ENCODE measurements at places on chromosomes 16 and 17.

DNA sequence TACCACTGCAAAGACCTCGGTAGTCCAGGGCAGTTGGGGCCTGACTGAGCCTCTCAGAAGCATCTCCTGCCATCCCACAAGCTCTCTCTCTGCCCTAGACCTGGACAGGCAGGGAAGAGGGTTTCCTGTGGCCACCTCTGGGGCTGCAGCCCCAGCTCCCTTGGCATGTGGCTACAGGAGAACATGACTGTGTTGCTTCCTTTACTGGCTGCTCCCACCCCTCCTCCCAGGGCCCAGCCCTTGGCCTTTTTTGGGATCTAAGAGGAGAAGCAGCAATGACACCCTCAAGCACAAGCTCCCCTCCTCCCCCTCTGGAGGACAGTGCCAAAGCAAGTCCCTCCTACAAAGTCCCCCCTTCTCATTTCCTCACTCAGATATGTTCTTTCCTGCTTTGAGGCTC is 5.6 kb downstream of the MRPL27 start:
- DNase-seq: no peak

DNA sequence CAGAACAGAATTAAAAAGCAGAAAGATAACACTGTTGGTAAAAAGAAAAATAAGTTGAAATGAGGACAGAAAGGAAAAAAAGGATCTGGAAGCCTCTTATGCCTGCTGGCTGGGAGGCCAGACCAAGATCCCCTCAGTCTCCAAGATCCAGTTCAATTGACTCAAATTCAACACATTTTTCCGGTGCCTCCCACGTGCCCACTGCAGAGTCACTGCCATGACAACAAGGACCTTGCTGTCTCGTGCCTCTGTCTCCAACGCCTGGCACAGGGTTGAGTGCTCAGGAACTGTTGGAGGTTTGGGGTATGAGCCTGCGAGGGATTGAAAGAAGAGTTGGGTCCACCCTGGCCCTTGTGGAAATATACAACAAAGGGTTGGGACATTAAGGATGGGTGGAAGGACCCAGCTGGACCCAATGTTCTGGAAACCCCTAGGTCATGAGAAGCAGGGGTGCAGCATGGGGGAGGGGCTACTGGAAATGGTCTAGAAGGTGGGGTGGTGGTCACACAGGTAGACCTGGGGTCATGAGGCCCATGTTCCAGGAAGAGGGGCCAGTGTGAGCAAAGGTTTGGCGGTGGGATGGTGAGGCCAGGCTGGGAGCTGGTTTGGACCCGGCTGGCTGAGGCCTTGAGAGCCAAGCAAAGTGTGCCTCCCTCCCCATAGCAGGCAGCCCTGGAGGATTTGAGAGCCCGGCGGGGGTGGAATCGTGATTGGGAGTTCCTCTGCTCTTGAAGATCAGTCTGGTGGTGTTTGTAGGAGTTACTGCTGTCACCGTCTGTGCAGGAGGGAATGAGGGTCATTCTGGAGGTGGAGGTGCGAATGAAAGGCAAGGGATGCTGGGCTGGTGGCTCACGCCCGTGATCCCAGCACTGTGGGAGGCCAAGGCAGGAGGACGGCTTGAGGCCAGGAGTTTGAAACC is 1.3 kb downstream of the IL34 start:
- no peak for DNase-seq

GRCh38 chr16:57976331-57976796 is 5.4 kb upstream of the CNGB1 start:
- DNase-seq: no peak

DNA sequence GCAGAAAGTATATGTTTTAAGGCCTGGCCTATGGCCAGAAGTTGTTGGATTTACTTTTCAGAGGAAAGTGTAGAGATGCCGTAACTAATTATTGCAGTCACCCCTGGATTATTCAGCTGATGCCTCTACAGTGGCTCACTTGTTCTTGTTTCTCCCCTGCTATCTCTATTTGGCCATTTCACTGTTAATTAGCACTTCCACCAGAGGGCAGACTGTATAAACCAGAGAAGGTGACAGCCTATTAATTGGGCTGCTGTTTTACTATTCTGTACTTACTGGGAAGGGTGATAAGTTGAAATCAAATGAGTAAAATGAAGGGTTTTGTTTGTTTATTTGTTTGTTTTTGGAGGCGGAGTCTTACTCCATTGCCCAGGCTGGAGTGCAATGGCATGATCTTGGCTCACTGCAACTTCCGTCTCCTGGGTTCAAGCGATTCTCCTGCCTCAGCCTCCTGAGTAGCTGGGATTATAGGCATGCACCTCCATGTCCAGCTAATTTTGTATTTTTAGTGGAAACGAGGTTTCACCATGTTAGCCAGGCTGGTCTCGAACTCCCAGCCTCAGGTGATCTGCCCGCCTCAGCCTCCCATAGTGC is 66.0 kb downstream of the CDK12 start:
- DNase-seq: peak; percentile 30

DNA sequence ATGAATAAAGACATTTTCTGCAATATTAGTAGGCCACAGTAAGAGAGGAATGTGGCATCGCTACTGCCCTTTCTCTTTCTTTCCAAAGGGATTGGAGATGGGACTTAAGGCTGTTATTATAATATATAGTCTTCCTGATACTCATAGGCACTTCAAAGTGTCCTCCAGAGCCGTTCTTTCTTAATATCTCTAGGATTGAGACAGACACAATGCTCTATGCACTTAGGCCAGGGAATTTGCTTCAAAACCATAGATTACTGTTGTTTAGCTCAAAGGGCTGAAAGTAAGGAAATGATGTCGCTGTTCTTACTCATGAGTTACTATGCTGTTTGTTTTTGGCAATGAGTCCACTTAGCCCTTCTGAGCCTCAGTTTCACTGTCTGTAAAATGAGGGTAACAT is 590.5 kb downstream of the CDH11 start:
- DNase-seq: peak; percentile 2

DNA sequence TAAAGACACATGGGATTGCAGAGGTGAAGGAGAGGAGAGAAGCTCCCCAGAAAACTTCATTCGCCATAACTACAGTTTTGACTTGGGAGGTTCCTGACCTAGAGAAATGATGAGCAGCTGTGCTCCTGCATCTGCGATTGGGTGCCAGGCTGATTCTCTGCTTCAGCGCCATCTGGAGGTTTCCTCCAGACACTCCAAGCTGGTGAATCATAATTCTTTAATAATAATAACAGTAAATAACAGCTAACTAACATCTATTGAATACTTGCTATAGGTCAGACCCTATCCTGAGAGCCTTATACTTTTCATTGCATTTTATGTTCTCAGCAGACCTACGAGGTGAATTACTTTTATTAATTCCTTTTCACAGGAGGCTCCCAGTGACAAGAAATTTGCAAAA is 575.8 kb downstream of the TOX3 start:
- peak; percentile 46 for DNase-seq

DNA sequence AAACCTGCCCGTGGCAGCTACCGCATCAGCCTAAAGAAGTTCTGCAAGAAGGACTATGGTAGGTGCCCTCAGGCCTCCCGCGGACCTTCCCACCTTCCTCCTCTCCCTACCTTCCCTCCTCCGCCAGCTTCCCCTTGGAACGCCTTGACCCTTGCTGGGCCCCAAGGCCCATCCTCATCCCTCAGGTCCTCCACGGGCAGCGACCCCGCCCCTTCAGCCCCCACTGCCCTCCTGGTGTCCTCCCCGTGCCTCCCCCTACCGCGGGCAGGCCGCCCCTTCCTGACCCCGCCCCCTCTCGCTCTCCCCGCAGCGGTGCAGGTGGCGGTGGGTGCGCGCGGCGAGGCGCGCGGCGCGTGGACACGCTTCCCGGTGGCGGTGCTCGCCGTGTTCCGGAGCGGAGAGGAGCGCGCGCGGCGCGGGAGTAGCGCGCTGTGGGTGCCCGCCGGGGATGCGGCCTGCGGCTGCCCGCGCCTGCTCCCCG is 1.4 kb upstream of the TBC1D24 start:
- no peak for DNase-seq

- DNase-seq: peak; percentile 62
These were observed 704 bp downstream of the ASIC2 start for GRCh38 chr17:33292201-33292980.

DNA sequence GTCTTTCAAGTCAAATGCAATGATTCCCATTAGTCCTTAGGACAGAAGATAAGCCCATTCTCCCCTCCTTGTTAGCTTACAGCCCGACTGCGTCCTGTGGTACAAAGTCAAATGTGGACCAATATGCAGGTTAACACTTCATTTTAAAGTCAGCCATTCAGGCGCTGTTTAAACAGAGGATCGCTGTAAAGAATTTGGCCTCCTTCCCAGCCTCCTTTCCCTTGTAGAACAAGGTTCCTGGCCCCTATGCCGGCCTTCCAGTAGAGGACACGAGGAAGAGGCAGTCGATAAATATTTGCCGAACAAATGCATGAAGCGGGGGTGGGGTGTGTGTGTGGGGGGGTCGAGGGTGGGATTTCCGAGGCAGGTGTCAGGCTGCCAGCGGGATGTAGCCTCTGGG is 4.3 kb downstream of the SDK2 start:
- DNase-seq: no peak

GRCh38 chr17:79878329-79878947 is 39.2 kb upstream of the CBX4 start:
- no peak for DNase-seq

DNA sequence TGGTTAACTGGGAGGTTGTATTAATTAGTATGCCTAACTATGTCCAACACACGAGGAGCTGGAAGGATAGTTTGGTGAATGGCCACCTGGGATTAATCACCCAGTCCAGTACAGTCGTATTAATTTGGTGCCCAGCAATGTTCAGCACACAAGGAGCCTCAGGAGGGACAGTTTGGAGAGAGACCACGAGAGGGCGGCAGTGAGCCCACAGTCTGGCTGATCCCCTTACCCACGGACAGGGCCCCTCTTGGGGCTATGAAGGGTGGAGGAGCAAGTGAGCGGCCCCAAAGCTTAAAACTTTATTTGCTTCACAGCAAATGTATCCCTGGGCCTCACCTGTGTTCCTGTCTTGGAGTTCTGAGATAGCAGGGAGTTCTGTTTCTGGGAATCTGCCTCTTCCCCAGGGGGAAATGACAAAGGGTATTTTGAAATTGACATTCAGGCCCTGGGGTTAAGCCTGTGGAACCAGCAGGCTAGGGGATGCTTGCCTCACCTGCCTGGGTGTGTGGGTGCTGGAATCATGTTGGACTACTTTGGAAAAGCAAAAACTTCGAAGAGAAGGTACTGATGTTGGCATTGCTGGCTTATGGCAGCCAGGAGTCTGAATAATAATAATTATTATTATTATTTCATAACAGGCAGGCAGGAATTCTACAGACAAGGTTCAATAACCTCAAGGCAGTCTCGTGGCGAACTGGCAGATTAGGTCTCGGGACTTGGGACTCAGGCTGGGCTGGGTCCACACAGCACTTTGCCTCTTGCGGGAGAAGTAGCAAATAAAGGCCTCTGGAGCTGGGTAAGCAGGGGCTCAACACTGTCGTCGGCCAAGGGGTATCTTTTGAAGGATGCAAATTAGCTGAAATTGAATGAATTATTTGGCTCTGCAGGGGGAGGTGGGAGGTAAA is 227.6 kb upstream of the ASIC2 start:
- peak; percentile 51 for DNase-seq

- DNase-seq: no peak
These were observed 29.3 kb upstream of the ABCC3 start for GRCh38 chr17:50605429-50605828.

GRCh38 chr17:17645961-17646360 is 35.3 kb upstream of the RAI1 start:
- no peak for DNase-seq

DNA sequence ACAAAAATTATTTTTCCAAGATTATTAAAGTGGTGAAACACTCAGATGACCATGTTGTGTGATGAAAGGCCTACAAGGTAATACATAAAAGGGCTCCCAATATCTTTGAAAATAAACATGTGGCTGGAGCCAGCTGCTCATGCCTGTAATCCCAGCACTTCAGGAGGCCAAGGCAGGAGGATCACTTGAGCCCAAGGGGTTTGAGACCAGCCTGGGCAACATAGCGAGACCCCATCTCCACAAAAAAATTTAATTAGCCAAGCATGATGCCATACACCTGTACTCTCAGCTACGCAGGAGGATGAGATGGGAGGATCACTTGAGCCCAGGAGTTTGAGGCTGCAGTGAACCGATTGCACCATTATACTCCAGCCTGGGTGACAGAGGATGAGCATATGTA is 26.8 kb downstream of the SIAH1 start:
- no peak for DNase-seq

DNA sequence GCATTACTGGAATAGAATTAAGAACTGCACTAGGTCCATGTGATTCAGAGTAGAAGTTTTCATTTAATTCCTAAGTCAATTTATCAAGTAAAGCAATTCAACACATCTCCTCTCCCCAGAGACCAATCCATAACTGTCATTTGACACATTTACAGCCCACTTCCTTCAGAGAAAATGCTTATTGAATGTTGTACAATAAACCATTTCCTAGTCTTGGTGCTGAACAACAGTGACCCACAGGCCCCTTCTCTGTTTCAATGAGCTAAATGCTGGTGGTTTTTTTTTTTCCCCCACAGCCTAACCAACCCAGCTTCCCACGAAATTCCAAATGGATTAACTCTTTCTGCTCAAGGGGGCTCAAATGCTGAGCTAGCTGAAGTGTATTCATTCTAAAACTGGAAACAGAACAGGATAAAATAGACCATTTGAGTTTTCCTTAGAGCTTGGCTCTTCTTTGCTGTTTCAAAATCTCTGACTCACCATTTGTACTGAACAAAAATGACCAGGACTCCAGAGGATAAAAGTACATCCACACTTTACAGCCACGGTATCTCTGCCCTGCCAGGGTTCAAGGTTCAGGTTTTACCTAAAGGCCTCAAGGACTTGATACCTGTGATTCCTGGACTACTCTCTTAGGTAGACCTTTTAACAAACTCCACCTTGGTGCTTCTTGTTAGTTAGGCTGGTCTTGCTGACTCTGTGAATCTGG is 62.3 kb downstream of the TMEM100 start:
- no peak for DNase-seq

- no peak for DNase-seq
These were observed 123.0 kb upstream of the RBFOX1 start for GRCh38 chr16:7209598-7209997.

GRCh38 chr16:16007743-16008111 is 58.3 kb downstream of the ABCC1 start:
- peak; percentile 46 for DNase-seq

DNA sequence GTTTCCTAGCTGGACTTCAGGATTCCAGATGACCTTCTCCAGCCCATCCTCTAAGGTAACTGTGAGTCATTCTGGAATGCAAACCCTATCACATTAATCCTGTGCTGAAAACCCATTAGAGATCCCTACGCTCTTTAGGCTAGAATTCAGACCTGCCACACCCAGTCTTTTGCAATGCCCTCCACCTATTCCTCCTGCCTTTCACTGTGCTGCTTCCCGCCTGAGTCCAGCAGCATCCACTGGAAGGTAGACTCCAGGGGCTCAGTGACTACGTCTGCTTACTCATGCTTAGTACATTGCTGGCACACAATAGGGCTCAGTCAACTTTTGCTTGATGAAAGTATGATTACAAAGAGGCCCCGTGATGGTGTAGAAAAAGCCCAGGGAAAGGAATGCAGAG is 121.1 kb downstream of the SPACA3 start:
- DNase-seq: peak; percentile 91
